ENCODE measurements at places on chromosomes 4 and X.

GRCh38 chrX:47566841-47567240, 5.8 kb downstream of the ARAF start:
- no peak for DNase-seq

GRCh38 chr4:26388671-26389070, 67.9 kb downstream of the RBPJ start:
- no peak for DNase-seq

- DNase-seq, result no peak
Observed at GRCh38 chr4:153332936-153333335, 11.6 kb upstream of the MND1 start.

DNA sequence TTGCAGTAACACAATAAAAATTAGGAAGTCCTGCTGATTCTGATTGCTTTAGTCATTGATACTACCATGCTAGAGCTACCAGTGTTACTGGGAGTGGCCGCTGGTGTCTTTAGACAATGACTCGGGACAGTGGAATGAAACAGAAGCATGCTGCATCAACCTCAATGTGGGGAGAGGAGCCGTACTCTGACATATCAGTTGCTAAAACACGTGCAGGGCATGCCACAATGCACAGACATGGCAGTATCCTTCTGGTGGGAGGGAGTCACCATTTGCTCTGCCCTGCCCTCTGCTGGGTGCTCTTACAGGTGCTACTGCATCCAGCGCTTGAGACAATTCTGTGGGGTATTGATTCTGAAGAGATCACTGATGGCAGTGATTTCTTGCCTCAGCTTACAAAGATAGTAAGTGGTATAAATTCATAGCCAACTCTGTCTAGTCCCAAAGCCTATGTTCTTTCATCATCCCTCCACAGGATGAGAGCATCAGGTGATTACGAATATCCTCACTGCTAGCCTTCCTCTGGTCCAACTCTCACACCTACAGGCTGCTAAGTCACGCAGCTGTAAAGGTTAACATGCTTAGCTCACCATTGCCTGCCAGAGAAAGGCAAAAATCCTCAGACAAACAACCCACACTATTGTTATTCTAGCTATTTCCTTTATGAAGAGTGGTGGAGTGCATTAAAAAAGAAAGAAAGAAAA, 43.7 kb downstream of the NSG1 start:
- no peak for DNase-seq

DNA sequence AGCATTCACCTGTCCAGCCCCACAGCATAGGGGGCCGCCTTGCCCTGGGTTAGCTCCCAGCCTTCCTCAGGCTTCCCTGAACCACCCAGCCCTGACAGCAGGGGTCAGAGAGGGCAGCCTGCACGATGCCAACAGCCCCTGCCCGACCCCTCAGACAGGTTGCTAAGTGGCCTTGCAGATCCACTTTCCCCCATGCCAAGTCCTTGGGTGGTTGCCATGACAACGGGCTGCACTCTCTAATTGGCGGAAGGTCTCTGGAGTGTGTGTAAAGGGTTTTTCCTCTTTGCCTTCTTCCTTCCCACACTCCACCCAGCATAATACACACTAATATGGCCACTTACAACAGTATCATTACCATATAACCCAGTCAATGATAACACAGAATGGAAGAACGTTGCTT, 99.6 kb upstream of the AFAP1 start:
- DNase-seq, result no peak

GRCh38 chrX:96425200-96425599, 259.4 kb upstream of the DIAPH2 start:
- DNase-seq, result peak; percentile 63

GRCh38 chr4:106365613-106366012, 3.0 kb downstream of the GIMD1 start:
- DNase-seq, result peak; percentile 17

GRCh38 chr4:13432453-13432852, 51.7 kb downstream of the RAB28 start:
- no peak for DNase-seq

DNA sequence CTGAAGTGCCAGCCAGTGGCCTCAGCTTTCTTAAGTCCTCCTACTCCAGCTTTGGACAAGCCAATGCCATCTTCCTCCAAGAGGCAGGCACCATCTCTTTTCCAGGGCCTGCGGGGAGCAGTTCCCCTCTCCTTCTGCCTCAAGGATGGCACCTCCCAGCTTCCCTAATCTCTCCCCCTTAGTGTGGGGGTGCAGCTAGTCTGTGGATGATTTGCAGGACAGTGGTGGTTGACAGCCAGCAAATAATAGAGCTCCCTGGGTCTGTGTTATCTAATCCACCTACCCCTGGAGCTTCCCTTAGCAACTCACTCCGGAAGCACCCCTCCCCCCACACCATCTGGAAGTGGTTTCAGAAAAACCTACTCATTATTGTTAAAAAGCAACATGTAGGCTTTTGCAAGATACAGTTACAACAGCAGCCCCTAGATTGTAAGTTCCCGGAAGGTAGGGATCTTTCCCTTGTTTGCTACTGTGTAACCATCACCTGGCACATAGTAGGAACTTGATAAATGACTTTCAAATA, 247.1 kb downstream of the BCOR start:
- no peak for DNase-seq

- no peak for DNase-seq
Observed at GRCh38 chr4:83071116-83071515, 36.1 kb downstream of the COPS4 start.

- no peak for DNase-seq
Observed at GRCh38 chrX:21528076-21528475, 130.1 kb downstream of the KLHL34 start.

- no peak for DNase-seq
Observed at GRCh38 chrX:41148553-41148952, 63.3 kb downstream of the USP9X start.

DNA sequence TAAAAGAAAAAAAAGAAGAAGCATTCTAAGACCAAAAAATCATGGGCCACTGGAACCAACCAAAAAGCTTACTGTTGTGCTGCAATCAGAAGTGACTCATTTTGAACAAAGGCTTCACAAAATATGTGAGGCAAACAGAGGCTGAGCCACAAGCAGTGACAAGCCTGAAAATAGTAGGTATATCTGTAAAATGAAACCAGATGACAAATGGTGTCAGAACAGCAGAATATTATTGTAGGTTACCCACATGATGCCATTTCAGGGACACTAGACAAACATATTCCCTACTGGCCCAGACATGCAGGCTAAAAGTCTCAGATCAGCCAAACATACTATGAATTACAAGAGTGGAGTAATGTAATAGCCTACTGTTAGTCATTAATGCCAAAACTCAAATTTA, 1301.8 kb upstream of the DIAPH2 start:
- DNase-seq, result no peak

DNA sequence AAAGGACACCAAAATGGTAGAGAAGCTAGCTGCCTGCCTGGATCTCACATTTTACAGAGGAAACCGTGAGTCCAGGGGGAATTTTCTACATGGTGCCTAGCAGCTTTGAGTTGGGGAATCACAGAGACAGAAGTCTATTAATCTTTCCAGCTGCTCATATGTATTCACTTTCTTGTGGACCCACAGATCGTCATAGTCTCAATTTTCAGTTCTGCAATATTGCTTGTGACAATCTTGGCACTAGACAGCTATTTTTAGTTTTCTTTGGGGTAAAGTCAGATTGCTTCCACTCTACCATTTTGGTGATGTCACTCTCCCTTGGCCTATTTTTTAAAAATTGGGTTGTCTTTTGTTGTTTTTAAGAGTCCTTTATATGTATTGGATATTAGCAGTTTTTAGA, 233.4 kb upstream of the STK26 start:
- no peak for DNase-seq

- DNase-seq, result no peak
Observed at GRCh38 chrX:44036336-44036735, 63.1 kb upstream of the NDP start.

GRCh38 chrX:118724365-118724764, 3.0 kb upstream of the IL13RA1 start:
- no peak for DNase-seq

DNA sequence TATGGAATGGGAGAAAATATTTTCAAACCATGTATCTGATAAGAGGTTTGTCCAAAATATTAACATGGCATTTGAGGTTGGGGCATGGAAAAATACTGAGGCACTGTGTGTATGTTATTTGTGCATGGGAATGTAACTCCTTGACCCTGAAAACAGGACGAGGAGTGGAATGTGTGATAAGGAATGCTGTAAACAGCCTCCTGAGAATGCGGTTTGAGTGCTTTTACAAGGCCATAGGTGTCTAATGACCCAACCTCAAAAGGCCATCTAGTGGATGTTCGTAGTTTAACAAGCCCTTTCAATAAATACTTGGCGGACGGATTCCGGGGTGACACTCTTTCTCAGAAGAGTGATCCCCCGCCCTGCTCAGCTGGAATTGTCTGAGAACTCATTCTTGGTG, 162.9 kb upstream of the USP9X start:
- no peak for DNase-seq

- DNase-seq, result no peak
Observed at GRCh38 chrX:15188039-15188438, 81.8 kb downstream of the ASB9 start.

- no peak for DNase-seq
Observed at GRCh38 chr4:38105475-38106220, 145.4 kb downstream of the PTTG2 start.

- DNase-seq, result no peak
Observed at GRCh38 chr4:186058253-186058979, 10.5 kb upstream of the TLR3 start.

GRCh38 chrX:153628129-153628528, 18.9 kb upstream of the DUSP9 start:
- DNase-seq, result no peak

DNA sequence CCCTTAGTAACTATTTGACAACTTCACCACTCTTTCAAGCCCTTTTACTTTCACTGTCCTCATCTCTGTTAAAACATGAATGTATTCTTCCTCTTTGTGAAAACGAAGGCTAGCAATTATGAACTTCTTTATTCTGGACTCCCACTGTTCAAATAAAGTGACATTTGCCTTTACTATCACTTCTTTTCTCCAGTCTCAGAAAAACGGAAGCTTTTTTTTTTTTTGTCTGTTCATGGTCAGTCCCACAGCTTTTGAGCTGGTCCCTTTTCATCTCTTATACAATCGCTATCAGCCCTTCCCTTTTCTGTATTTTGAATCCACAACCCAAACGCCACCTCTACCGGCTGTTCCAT, 327.7 kb downstream of the DKK2 start:
- DNase-seq, result peak; percentile 12

GRCh38 chr4:26484032-26484515, 6.2 kb downstream of the CCKAR start:
- no peak for DNase-seq

DNA sequence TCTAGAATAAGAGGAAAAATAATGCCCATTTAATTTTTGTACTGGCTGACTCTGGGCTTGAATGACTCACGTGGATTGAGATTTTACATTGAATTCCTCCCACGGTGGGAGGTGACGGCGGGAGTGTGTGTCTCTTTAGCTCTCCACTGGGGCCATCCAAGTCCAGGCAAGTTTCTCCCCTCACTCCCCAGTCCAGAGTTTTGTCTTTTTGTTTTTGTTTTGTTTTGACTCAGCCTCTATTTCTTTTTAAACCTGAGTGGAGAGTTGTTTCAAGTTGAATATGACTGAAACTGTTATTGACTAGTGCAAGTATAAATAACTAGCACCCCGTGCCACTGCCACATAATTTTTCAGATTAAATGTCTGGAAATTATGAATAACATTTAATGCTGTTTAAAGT, 13.6 kb downstream of the CHST7 start:
- DNase-seq, result no peak

DNA sequence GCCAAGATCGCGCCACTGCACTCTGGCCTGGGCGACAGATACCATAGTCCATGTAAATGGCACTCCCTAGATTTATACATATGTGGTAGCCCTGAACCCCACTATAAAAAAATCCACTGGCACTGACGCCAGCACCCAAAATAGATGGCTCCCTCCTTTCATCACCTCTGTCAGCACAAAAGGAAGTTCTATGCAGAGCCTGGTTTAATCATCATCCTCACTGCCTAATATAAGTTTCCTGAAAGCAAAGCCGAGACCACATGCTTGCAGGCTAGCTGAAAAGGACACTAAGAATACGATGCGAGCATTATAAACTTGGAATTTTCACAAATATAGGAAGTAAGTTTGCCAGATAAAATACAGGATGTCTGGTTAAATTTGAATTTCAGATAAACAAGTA, 27.5 kb upstream of the DOCK11 start:
- DNase-seq, result no peak

- no peak for DNase-seq
Observed at GRCh38 chr4:169282429-169283113, 11.8 kb upstream of the SH3RF1 start.

DNA sequence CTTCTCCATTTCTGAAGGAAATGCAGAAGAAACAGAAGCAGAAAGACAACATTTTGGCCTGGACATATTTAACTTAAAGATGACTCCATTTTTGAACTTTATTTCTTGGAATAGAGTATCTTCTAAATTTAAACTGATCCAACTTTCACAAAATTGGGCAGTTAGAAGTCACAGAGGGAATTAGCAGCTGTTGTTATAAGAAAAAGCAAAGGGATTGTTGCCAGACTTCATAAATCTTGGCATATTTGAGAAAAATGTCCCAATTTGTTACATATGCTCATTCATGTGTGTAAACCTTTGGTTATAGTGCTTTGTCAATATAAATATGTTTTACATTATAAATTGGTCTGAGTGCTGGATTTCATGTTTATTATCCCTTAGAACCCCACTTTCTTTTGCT, 3.4 kb downstream of the GLUD2 start:
- DNase-seq, result no peak

- no peak for DNase-seq
Observed at GRCh38 chrX:153209347-153209746, 30.3 kb downstream of the MAGEA1 start.

GRCh38 chrX:110277609-110278008, 40.3 kb downstream of the AMMECR1 start:
- DNase-seq, result no peak

- no peak for DNase-seq
Observed at GRCh38 chrX:53089224-53089842, 4.6 kb upstream of the KANTR start.

DNA sequence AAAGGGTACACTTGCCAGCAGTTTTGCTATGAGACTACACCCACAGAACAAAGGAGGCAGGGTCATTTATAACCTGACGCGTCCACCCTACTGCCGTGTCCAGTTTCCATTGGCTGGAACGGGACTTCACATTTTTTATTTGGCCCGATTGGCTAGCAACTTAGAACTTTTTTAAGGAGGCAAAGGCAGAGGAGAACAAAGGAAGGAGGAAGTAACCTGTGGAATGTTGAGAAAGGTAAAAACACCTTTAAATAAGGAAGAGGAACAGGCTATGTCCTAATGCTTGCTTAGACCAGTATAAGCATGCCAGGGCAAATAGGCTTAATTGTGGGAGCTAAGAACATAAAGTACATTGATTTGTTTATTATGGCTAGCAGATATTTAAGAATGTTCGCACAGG, 18.7 kb downstream of the KDM6A start:
- no peak for DNase-seq

GRCh38 chrX:135024526-135024925, 2.2 kb upstream of the RTL8B start:
- no peak for DNase-seq

Measured in SIG-M5 (cell line).